Activated naive CD4-positive, alpha-beta T cell treated with anti-CD3 and anti-CD28 coated beads, Interleukin-2, amount 10 ng/mL, durations not matched to agents 7 days and 5 days (primary cell): ENCODE measurements at places on chromosomes 2 and 18.

- no peak for DNase-seq
Observed at GRCh38 chr18:58349650-58350049, 279.2 kb downstream of the ALPK2 start.

DNA sequence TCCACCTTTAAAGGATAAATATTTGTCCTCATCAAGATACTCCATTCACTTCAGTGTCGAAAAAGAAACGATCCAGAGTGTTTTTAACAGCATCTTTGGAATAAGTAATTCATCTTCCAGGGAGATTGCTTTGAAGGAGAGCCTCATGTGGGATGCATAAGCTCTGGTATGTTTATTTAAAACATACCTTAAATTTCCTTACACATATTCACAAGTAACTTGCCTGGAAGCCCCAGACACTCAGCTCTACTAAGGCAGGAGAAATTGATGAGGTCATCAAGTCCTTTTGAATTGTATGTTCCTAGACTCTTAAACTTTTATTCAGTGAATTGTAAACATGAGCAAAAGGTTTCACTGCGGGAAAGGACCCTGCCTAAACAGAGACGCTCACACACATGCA, 103.0 kb downstream of the CDK15 start:
- DNase-seq: no peak

DNA sequence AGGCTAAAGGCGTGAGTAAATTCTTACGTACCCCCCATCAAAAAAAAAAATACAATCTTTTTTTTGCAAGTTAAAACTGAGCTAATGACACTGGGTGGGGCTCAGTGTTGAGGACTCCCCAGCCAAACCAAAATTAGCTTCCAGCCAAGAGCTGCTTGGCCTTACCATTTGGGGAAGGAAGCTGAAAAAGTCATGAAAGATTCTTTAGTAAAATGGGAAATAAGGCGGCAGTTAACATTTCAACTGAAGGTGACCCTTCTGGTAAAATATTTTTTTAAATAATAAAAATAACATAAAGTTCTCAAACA, 16.4 kb downstream of the SMAD7 start:
- DNase-seq: no peak

GRCh38 chr2:159094173-159094737, 125.8 kb downstream of the TANC1 start:
- no peak for DNase-seq

GRCh38 chr2:189569295-189569910, 11.2 kb downstream of the SLC40A1 start:
- DNase-seq: no peak

GRCh38 chr2:170282851-170283250, 104.9 kb downstream of the MYO3B start:
- no peak for DNase-seq

DNA sequence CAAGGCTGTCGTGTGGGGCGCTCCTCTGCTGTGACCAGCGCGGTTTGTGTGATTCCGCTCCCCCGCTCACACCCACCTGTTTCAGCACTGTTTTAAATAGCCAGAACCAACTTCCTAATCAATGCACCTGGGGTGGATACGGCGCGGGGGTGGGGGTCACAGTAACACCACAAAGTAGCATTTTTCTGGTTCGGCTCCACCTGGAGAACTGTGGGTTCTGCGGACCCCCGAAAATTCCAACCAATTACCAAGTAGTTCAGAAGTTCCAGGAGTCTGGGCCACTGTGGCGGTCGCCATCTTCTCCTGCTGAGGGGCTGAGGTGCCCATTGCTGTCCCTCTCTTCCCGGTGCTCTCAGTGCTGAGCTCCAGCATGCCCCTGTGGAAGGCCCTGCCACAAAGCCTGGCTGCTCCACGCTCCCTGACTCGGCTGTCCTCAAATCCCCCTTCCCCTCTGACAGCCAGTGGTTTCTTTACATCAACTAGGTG, 79.4 kb downstream of the GFPT1 start:
- no peak for DNase-seq

DNA sequence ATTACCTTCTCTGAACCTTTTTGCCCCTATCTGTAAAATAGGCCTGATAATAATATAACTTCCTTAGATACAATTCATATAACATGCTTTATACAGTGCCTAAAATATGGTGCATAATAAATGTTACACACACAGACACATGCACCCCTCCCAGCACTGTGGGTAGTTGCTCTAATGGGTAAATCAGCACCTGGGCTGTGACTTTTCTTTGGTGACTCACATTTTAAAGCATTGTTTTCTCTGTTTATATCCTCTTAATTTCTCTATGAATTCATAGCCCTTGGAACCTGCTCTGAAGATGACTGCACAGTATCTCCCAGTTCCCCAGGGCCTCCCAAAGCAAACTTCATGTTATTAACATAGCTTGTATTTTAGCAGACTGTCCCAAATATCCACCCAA, 248.2 kb upstream of the TNP1 start:
- DNase-seq: no peak

DNA sequence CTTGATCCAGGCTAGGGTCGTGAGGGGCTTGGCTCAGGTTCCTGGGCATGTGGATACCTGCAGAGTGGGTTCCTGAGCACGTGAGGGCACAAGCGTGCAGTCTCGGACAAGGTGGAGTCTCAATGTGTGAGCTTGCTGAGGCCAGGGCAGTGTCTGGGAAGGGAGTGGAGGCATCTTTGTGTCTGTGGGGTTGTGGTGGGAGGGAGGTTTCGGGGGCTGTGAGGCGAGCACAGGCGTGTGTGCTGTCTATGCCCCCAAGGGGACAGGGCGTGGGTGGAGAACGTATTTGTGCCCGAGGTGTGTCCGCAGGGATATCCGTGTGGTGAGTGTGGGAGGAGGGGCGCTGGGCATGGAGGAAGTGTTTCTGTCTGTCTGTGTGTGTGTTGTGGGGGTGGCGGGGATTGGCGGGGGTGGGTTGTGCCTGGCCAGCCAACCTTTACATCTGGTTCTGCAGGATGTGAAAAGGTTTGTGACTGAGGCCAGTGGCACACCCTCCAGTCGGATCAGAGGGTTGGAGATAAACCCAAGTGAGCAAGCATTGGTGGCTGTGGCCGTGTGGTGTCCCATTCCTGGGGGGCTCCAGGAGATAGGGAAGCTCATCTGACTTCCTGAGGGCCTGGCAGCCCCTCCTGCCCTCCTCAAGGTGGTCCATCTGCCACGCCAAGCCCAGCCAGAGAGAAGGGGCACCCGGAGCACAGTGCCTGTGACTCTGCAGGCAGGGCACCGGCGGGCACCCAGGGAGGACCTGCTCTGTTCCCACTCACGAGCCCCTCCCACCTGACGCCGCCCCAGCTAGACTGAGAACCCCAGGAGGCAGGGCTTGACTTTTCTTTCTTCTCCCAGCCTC, 57.1 kb downstream of the ZFP36L2 start:
- peak; percentile 66 for DNase-seq

GRCh38 chr2:11753452-11753885, 7.0 kb downstream of the LPIN1 start:
- peak; percentile 47 for DNase-seq

GRCh38 chr2:66109419-66109818, 325.5 kb upstream of the MEIS1 start:
- DNase-seq: no peak

- DNase-seq: no peak
Observed at GRCh38 chr2:66899109-66899508, 464.2 kb downstream of the MEIS1 start.

DNA sequence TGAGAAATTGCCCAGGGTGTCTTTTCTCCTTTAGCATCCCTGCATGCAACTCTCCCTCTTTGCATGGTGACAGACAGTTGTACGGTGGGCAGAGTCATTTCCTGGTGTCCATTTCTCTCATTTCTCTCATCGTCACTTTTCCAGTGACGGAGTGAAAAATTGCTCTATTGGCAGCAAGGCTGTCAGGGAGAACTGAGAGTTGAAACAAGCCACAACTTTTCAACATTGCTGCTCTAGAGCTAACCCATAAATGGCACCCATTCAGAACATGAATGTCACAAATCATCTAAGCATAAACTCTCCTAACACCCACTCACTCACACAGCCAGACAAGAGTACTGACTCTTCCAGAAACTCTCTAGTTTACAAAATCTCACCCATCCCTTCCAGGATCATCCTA, 55.7 kb downstream of the ZC3H8 start:
- DNase-seq: no peak

- DNase-seq: no peak
Observed at GRCh38 chr18:11034884-11035283, 114.5 kb downstream of the PIEZO2 start.

GRCh38 chr2:227106845-227107759, 56.9 kb downstream of the COL4A4 start:
- peak; percentile 63 for DNase-seq

- no peak for DNase-seq
Observed at GRCh38 chr2:13616616-13617015, 899.9 kb downstream of the TRIB2 start.

- DNase-seq: no peak
Observed at GRCh38 chr2:163604941-163605555, 130.8 kb downstream of the FIGN start.

DNA sequence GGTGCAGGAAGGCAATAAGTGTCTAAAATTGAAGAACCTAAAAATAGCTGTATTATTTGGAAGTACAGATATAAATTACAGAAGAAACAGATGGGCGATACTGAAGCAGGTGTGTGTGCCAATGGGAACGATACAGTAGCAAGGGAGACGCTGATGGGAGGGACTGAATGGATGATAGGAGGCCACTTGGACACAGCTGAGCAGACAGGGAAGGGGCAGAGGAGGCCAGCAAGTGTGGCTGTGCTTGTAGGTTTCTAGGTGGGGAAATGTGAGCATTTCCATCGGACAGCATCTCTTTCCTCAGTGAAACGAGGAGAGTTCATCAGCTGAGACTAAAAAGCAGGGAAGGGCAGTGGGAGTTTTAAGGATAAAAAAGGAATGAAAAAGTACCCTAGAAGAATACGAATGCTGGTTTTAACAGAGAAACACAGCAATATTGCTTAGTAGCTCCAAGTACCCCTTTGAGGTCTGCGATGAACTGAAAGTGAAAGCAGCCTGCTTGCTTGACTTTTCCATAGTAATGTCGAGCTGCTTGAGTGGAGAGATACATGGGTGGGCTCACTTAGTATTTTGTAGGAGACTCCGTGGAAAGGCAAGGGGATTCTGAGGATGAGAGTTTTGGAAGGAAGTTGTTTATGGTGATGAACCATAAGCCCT, 91.7 kb upstream of the EPC2 start:
- peak; percentile 64 for DNase-seq

DNA sequence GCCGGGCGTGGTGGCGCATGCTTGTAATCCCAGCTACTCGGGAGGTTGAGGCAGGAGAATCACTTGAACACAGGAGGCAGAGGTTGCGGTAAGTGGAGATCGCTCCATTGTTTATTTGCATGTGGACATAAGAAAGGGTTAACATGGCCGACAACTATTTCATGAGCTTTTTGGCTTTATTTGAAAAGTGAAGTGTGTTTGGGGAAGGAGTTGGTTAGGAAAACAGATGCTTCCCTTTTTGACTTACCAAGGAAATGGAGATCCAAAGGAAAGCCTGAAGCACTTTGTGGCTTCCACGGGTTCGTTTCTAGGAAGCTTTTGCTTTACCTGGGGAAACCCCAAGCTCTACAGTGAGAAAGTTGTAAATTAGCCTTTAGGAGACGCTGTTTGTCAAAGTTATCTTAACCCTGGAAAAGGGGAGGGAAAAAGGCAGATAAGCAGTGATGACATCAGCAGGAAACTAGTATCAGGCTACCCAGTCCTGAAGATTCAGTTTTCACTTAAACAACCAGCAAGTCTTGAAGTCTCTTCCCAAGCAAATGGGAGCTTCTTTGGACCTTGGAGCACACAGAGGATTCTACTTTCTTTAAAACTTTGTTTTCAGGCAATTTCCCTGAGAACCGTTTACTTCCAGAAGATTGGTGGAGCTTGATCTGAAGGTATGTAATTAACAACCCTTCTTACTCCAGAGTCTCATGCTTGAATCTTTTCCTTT, at the start of gene CASP10:
TSS of gene CASP10 (plus strand) at position 492 of the 715 bp plus-strand sequence. CDS start 2,637 bp downstream, outside the sequence.
- peak; percentile 51 for DNase-seq

GRCh38 chr2:128545085-128545484, 226.4 kb upstream of the HS6ST1 start:
- DNase-seq: no peak

- DNase-seq: no peak
Observed at GRCh38 chr2:150977296-150977695, 284.4 kb downstream of the RBM43 start.

GRCh38 chr2:41933585-41934320, 114.1 kb upstream of the PKDCC start:
- no peak for DNase-seq

DNA sequence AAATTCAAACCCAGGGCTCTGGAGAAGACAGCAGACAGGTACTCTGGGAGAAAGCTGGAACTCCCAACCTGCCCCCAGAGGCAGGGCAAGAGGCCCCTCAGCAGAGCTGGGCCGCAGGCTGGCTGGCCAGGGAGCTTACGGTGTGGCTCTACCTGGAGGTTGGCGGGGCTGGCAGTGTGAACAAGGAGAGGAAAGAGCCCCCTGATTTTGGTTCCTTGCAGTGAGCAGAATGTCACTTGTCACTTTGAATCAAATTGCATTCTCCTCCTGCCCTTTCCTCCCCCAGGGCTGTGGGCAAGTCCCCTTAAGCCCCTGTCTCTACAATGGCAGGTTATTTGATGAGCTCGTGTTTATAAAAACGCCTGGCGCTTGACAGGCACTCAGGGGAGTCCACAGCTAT, 32.6 kb downstream of the MYO7B start:
- DNase-seq: no peak

DNA sequence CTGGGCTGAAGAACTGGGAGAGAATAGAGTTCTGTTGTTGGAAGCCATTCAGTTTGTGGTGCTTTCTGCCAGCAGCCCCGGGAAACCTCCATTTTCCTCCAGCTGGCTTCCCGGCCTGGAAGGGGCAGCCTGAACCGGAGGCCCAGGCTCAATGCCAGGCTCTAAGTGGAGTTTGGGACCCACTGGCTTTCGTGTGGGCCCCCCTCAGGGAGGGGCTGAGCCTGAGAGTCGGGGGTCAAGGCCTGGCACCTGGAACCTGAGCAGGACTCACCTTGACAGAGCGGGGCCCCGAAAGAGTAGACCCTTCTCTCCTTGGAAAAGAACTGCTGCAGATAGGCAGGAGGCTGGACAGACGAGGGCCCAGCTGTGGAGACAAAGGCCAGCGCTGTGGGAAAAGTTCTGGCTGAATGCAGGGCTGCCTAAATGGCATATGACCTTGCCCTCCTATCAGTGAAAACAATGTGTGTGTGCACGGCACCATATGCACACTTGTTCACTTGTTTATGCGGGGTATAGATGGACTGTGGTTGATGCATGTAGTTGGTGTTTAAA, 34.8 kb upstream of the ASB18 start:
- no peak for DNase-seq

GRCh38 chr18:32368991-32369390, 101.7 kb downstream of the GAREM1 start:
- no peak for DNase-seq

DNA sequence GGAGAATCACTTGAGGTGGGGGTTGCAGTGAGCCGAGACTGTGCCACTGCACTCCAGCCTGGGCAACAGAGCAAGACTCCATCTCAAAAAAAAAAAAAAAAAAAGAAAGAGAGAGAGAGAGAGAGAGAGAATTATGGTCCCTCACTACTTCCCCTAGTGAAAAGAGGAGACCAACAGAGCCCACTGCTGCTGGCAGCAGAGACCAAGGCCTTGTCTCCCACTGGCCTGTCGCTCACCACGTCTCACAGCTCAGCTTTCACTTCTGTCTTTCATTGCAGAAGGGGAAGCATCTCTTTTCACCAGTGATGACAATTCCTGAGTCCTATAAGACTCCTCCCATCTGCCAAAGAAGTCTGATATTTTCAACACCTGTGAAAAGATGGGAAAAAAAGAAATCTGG, 81.3 kb downstream of the CLHC1 start:
- DNase-seq: no peak
